Activated T-cell treated with anti-CD3 and anti-CD28 coated beads, Interleukin-2, amount 50 U/mL, for 24 hours (primary cell): ENCODE measurements at places on chromosomes 16 and 17.
A peak's percentile ranks its signal among the peaks of the same experiment; 100 is the strongest.

GRCh38 chr16:82936941-82937551, 310.3 kb downstream of the CDH13 start:
- no peak for DNase-seq

GRCh38 chr17:74953134-74953687, 17.5 kb downstream of the OTOP3 start:
- DNase-seq: no peak

DNA sequence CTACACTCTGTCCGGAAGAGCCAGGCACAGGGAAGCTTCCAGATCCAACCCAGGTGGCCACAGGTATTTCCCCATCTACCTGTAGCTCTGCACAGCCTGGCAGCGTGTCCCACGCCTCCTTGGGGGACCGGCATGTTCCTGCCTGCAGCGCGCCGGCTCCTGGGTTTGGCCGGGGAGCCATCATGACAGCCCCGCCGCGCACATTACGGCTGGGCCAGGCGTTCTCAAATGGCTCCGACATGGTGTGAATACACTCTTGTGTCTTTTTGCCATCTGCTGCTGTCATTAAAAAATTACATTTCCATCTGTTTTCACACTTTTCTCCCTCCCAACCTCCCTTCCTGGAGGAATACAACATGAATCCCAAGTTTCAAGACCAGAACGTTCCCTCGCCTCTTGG, 8.0 kb upstream of the GINS2 start:
- DNase-seq: no peak

DNA sequence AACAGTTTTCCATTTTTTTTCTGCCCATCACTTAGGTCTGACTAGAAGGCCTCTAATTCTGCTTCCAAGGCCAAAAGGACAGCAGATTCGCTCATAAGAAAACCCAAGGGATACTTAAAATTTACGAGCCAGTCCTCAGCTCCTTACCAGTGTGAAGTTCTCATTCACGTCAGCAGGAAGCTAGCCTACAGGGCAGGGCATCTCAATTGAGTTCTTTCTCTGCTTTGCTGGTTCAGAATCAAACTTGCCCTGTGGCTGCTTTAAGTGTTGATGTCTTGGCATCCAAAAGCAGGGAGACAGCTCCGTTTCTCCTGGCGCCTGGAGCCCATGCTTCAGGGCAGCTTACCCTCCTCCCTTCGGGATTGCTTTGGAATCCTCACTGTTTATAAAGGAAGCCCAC, 136.0 kb downstream of the ANKFN1 start:
- no peak for DNase-seq

- peak; percentile 25 for DNase-seq
Measured at GRCh38 chr17:50354198-50354597, 8.3 kb downstream of the XYLT2 start.

DNA sequence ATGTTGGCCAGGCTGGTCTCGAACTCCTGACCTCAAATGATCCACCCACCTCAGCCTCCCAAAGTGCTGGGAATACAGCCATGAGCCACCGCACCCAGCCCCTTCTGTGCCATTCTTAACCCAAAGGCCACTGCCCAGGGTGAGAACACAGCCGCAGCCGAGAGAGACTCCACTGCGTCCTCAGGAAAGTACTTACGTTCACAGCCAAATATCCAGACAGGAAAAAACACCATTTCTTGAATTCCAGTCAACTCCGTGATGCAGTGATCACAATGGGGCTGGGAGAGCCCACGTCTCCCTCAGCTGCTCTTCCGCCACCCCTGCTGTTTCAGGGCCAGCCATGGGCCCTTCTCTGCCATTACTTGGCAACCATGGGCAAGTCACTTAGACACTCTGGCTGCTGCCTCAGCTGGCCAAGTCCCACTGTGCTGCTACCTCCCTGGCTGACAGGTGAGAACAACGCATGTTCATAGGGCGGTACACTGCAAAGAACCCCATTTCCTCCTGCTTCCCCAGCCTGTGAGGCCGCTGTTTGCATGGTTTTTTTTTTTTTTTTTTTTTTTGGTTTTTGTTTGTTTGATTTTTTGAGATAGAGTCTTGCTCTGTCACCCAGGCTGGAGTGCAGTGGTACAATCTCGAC, 4.3 kb downstream of the CDIP1 start:
- DNase-seq: no peak

DNA sequence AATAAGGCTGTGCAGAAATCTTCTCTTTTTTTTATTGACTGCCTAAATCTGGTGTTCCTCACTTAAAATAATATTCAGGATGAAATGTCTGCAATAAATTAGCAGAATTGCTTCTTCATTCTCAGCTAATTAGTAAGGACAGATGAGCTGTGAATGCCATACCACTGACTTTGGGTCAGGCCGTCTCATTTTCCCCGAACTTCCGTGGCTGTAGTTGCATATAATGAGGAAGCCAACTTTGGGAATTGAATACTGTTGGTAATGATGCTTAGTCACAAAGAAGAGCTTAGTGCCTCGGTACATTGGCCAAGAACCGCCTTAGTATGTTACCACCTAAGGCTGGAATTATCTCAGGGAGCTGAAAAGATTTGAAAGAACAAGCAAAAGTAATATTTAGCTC, 47.6 kb downstream of the NUP93 start:
- DNase-seq: no peak

GRCh38 chr17:42284566-42284965, 3.7 kb upstream of the STAT5A start:
- no peak for DNase-seq

DNA sequence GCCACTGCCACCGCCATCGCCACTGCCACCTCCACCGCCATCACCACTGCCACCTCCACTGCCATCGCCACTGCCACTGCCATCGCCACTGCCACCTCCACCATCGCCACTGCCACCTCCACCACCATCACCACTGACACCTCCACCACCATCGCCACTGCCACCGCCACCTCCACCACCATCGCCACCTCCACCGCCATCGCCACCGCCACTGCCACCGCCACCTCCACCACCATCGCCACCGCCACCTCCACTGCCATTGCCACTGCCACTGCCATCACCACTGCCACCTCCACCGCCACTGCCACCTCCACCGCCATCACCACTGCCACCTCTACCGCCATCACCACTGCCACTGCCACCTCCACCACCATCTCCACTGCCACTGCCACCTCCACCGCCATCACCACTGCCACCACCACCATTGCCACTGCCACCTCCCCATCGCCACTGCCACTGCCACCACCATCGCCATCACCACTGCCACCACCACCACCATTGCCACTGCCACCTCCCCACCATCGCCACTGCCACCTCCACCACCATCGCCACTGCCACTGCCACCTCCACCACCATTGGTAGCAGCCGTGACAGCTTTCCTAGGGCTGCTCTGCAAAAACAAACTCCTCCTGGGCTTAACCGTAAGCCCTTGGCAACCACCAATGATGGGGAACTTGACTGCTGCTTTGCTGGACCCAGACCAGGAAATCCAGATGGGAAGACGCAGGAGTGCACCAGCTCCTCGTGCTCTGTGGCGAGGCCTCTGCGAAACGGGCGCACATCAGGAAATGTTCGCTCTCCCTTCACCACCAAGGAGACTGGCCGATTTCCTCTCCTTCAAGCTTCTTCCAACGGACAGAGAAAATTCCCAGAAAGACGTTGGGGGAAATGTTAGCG, 147.2 kb downstream of the RBFOX3 start:
- no peak for DNase-seq

GRCh38 chr17:50523208-50523607, 9.3 kb upstream of the EPN3 start:
- DNase-seq: no peak

GRCh38 chr17:77741109-77741508, 217.4 kb upstream of the TNRC6C start:
- DNase-seq: peak; percentile 53

GRCh38 chr16:9151074-9151473, 59.6 kb downstream of the HAPSTR1 start:
- no peak for DNase-seq

DNA sequence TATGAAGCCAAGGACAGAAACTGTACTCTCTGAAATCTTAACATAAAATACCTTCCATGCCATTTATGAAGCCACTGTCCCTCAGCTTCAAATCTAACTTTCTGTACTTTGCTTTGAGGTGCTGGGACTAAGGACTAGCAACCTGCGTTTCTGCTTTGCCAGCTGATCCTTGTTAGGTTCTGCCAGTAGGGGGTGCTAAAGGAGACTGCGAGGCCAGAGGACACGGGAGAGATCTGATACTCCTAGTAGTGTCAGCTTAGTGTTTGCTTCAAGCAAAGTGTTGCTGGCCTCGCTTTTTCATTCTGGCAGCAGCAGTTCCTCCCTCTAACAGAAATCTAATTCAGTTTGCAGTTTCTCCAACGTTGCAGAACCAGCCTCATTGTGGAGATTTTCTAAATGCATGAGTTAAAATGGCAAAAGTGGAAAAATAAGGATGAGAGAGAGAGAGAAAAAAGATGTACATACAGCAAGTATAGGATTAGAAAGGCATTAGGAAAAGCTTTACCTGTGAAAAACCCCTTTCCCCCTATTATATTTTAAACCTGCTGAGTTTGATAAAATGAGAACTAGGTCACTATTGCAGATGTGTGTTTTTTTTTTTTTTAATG, 297.5 kb downstream of the CA10 start:
- no peak for DNase-seq

DNA sequence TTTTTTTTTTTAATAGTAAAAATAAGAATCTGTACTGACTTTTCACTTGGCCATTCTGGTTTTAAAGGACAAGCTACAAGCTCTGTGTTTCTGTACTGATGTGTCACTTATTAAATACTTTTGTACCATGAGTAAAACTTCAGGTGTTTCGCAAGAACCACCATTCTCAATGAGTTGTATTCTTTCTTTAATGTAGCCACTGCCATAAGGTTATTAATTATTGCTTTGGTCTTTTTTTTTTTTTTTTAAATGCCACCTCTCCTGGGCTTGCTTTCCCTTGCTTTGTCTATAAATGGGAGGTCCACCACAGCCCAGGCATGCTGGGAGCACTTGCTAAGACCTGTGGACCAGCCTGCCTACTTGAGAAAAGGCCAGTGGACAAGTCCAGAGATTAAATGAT, 8.4 kb downstream of the ARL2BP start:
- no peak for DNase-seq

DNA sequence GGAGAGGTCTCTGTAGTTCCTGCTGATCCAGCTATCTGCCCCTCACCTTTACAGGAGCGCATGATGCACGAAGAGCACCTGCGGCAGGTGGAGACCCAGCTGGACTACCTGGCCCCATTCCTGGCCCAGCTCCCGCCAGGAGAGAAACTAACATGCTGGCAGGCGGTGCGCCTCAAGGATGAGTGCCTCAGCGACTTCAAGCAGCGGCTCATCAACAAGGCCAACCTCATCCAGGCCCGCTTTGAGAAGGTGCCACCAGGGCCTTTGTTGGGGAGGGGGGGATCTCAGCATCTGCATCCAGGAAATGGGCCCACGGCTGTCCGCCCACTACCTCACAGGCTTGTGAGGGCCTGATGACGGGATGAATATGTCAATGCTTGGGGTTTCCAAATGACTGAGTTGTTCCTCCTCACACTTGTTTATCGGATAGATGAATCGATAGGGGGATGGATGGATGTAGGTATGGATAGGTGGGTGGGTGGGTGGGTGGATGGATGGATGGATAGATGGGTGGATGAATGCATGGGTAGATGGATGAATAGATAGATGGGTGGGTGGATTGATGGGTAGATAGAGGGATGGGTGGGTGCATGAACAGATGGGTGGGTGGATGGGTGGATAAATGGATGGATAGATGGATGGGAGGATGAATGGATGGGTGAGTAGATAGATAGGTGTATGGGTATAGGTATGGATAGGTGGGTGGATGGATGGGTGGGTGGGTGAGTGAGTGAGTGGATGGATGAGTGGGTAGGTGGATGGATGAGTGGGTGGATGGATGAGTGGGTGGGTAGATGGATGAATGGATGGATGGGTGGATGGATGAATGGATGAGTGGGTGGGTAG, 7.0 kb upstream of the KATNB1 start:
- no peak for DNase-seq

DNA sequence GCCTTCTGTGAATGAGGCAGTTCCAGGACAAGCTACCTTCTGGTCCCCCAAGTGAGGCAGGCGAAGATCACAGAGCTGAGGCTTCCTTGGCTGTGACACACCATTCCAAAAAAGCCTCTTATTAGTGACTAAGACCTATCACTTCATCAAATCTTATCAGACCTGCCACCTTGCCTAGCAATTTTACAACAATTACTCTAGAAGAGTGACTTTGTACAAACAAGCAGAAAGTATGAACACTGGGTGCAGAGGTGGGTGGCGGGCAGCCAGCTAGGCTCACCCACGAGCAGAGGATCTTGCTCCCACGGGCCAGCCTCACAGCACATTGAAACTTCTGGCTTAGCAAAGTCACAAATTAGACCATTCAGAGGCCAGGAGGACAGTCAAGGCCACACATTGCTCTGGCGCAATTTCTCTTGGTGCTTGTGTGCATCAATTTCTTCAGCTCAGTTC, 2.2 kb upstream of the ICAM2 start:
- no peak for DNase-seq

GRCh38 chr17:53629188-53629587, 193.5 kb upstream of the KIF2B start:
- DNase-seq: no peak

GRCh38 chr17:73340093-73340596, 28.3 kb upstream of the CDC42EP4 start:
- no peak for DNase-seq

DNA sequence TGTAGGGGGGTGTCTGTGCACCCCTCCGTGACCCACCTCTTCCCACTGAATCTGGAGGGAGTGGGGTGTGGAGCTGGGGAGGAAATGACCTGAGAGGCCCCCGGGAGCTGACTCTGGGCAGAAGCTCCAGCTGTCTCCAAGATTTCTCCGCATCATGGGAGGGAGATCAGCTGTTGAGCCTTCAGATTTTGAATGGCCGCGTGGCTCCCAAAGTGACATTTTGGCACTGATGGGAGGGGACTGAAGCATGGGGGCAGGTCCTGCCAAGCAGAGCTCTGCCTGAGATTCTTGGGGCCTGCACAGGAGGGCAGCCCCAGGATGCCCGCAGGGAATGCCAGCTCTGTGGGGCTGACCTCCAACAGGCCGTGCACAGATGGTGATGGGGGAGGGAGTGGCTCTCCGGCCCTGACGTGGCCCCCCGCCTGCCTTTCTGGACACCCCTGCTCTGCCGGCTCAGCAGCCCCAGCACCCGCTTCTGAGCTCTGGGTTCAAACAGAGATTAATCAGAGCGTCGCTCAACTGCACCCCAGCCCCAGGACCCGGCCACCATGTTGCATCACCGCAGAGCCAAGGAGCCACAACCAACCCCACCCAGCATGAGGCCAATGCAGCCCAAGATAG, 25.3 kb upstream of the UBE2I start:
- no peak for DNase-seq

DNA sequence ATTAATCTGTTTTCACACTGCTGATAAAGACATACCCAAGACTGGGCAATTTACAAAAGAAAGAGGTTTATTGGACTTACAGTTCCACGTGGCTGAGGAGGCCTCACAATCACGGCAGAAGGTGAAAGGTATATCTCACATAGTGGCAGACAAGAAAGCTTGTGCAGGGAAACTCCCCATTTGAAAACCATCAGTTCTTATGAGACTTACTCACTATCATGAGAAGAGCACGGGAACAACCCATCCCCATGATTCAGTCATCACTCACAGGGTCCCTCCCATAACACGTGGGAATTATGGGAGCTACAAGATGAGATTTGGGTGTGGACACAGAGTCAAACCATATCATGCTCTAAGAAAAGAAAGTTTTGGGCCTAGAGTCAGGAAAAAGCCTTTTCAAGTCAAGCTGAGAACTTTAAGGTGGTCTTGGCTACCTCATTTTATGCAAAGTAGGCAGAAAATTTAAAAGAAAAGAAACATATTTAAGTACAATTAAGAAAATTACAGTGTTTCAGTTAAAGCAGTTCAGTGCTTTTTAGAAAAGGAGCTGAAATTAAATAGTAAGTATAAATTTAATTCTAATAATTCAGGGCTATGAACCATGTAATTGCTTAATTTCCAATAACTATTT, 24.9 kb upstream of the CRYM start:
- DNase-seq: no peak
